Tibial artery (tissue), 4 donors: ENCODE measurements at places on chromosomes 2 and 18.

- peak; percentile 77 for DNase-seq
Measured at GRCh38 chr18:44737623-44738022, 56.9 kb downstream of the SETBP1 start.

DNA sequence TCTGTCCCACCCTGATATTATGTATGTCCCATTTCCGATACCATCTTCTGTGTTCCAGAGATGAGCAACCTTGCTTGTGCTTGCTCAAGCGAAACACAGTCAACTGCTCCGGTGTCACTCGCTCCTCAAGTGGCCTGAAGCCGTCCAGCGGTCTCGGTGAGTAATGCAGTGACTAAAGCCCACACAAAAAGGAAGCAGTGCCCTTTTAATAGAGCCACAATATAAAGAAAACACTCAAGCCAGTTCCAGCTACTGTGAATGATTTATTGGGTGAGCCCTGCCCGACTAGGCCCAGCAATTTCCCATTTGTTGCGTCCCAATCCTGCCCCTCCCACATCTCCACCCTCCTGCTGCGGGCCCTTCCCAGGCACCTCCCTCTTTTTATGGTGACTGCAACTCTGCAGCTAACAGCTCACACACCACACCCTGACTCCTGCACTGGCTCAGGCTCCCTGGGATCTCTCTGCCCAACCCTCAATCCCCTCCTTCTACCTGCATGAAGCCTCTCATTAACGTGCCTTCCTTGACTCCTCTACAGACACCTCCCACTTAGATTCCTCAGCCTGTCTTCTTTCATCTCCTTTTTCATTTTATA is 44.2 kb upstream of the DSC1 start:
- peak; percentile 84 for DNase-seq

DNA sequence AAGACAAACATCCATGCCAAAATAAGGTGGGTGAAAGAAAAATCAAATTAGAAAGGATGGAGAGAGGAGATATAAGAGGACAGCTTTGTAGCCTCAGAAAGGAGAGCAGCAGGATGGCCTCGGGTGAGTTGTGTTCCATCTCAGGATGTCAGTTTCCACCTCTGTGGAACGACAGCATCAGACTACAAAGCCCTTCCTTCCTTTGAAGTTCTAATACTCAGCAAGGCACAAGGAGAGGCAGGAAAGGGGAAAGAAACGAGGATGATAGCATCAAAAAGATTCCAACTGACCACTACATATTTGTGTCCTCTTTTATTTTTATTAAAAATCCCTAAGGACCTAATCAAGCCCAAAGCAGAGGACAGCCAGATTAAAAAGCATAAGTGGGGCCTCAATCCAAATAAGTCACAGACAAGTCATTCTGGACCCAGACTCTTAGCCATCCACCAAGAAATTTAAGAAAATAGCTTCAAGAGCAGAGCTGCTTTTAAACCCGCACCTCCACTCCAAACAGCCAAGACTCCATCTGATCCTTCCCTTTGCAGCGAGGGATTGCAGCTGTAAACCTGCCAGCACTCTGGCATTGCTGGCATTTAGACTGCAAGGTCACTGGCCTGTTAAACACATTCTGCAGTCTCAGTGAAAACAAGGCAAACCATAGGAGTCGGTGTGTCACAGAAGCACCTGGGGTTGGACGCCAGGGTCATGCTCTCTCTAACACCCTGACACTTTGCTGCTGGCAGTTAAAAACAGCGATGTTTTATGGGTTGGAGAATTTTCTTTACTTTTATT is 314.5 kb upstream of the CHAC2 start:
- DNase-seq = no peak

- DNase-seq = no peak
Measured at GRCh38 chr2:40488927-40489677, 37.2 kb upstream of the SLC8A1 start.

DNA sequence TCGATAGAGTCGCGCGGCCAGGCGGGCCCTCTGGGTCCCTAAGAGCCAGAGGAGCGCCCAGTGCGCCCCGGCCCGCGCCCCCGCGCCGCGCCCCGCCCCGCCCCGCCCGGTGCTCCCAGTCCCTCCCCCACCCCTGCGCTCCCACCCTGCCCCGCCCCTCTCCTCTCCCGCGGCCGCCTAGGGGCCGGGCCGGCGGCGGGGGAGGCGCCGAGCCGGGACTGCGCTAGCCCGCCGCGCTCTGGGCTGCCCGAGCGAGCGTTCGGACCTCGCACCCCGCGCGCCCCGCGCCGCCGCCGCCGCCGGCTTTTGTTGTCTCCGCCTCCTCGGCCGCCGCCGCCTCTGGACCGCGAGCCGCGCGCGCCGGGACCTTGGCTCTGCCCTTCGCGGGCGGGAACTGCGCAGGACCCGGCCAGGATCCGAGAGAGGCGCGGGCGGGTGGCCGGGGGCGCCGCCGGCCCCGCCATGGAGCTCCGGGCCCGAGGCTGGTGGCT is at the start of gene GPC1:
Gene GPC1 (plus strand): TSS at position 207 of the 491 bp plus-strand sequence. CDS start 256 bp downstream, at position 463.
- peak; percentile 87 for DNase-seq

DNA sequence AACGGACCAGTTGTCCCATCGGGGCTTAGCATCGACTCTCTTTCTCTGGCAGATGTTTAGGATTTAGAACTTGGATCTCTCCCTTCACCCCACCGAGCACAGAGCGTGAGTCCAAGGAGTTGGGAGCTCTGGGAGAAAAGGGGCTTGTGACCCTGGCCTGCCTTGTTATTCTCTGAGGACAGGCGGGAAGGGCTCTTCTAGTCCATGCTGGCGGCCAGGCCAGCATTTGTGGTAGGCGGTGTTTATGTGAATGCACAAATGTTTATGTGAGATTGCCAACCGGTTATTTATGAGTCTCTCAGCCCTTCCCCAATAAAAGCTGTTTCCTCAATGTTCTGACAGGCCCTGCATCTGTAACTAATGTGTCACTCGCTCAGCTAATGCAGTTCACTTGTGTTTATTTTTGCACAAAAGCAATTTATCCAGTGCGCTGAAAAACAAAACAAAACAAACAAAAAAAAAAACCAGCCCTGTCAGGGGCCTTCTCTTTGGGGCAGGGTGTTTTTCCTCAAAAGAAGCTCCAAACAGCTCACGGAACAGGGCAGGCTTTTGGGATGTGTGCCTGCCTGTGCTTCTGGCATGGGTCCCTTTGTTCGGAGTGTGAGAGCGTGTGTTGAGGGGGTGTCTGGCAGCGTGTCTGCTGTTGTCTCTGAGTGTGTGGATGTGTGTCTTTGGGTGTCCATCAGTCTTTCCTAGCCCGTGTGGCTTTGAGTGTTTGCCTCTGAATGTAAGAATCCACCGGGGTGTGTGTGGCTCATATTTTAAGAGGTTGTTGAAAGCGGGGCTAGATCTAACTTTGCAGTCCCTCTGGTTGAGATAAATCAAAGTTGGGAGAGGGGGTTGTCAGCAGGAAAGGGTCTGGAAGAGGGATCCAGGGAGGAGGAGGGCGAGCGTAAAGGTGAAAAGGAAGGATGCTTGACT is 52.8 kb upstream of the HAAO start:
- no peak for DNase-seq

- no peak for DNase-seq
Measured at GRCh38 chr2:105576050-105576439, 168.7 kb upstream of the NCK2 start.

- no peak for DNase-seq
Measured at GRCh38 chr2:217077831-217078407, 218.1 kb upstream of the TNP1 start.

GRCh38 chr2:186724736-186725135 is 30.9 kb downstream of the FAM171B start:
- no peak for DNase-seq

- no peak for DNase-seq
Measured at GRCh38 chr2:96737831-96738230, 2.0 kb downstream of the LMAN2L start.

GRCh38 chr2:218823196-218823855 is 8.3 kb downstream of the PRKAG3 start:
- no peak for DNase-seq

DNA sequence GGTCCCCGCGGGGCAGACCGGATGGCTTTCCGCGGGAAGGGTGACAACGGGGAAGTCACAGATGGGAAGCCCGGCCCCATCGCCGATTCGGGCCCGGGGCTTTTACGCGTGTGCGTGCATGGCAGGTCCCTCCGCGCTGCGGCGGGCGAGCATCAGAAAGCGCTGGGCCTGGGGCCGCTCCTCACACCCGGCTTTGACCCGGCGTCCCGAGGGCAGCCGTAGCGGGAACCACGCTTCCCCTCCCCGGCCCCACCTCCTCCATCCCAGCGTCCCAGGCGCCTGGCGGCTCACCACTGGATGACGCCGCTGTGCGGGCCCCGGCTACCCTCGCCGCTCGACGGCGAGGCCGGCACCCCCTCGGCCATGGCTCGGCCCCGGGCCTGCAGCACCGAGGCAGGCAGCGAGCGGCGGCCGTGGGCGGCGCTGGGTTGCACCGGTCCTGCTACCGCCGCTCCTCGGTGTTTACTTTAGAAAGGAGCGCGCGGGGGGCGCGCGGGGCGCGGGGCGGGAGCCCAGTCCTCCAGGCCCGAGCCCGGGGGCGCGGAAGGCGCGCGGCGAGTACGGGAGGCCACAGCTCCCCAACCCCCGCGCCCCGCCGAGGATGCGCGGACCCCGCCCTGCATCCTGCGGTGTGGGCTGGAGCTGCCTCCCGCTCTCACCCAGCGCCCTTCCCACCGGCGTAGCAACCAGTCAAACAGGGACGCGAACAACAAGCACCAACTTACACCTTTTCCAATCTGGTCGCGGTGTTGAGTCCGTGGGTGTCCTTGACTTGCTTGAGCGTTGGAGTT is 806 bp downstream of the RFX8 start:
- peak; percentile 36 for DNase-seq

DNA sequence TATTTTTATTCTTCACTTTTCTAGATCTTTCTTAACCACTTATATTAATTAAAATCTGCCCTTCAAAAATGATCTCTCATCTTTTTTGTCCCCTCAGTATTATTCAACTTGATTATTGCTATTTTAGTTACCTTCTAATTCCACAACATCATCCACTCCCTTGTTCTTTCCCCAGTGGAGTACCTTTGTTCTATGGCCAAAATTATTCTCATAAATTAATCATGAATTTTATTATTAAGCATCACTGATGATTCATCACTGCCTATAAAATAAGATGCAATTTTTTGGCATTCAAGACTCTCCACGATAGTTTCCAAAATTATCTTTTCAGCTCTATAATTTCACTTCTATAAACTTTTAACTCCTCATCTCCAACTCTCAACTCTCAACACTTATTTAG is 505.7 kb downstream of the SPAG16 start:
- no peak for DNase-seq

DNA sequence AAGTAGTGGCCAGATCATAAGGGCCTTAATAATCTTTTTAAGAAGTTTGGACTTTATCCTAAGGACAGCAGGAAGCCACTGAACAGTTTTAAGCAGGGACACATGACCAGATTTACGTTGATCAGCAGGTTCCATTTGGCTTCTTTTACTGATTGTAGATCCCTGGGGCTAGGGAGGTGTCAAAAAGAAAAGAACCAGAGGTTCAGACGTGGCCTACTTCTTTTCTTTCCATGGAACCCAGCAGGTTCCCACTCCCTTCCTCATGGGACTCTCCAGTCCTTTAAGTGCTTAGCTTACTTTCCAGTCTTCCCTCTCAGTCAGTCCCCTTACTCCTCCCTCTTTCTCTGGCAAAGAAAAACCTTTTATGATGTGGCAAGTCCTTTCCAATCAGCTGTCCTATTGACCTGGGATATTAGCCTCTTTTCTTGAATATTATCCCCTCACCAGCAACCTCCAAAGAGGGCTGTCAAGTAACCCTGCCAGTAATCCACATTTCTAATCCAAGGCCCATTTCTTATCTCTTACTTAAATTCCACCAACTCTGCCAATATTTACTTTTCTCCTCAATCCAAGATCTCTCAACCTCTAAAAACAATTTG is 33.5 kb downstream of the NHEJ1 start:
- DNase-seq = no peak

- DNase-seq = no peak
Measured at GRCh38 chr2:43585708-43586107, 10.1 kb downstream of the THADA start.

- no peak for DNase-seq
Measured at GRCh38 chr2:84805250-84805958, 75.5 kb downstream of the TRABD2A start.

- no peak for DNase-seq
Measured at GRCh38 chr2:119574108-119574815, 30.0 kb downstream of the CFAP221 start.

GRCh38 chr18:66616523-66616983 is 12.7 kb upstream of the CDH19 start:
- no peak for DNase-seq

- DNase-seq = peak; percentile 83
Measured at GRCh38 chr2:239151201-239152131, 249.4 kb downstream of the HDAC4 start.

DNA sequence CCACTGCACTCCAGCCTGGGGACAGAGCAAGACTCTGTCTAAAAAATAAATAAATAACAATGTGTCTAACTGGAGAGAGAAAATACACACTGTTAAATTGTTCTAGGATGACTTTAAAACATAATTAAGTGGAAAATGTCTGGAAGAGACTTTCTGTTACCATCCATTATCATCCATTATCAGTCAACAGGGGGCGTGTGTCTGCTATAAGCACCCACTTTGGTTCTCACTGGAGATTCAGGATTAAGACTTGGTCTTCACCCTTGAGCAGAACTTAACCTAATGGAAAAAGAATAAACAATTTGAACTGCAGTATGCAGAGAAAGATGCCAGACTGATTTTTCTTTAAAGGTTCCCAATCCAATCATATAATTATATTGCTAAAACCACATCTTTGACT is 999.8 kb upstream of the GYPC start:
- DNase-seq = no peak

- no peak for DNase-seq
Measured at GRCh38 chr2:221569871-221570270, 2.2 kb downstream of the EPHA4 start.

- no peak for DNase-seq
Measured at GRCh38 chr18:79789091-79789891, 8.4 kb upstream of the KCNG2 start.

DNA sequence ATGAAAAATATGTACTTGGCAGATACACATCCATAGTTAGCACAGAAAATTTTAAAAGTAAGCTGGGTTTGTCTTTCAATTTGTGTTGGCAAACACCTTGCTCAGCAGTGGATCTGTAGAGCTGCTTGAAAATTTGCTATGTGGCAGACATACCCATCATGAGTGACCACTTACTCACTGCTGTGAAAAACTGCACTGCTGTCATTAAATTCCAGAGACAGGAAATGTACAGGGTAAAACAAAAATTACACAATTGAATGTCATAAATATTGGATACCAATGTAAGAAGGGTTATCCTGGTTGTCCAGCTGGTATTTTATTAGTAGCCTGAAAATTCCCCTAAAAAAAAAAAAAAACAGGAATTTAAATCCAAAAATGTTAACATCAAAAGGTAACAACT is 24.5 kb downstream of the NIF3L1 start:
- no peak for DNase-seq

DNA sequence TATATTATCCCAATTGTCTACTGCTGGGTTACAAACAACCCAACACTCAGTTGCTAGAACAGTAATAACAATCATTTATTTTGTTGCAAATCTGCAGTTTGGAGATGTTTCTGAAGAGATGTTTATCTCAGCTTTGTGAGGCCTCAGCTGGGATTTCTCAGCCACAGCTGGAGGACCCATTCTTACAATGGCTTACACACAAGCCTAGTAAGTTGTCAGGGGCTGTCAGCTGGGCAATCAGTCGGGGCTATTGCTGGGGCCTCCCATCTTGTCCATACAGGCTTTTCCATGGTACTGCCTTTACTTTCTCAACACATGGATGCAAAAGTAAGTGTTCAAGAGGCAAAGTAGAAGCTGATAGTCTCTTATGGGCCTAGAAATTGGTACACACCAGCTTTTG is 491.7 kb upstream of the NXPH2 start:
- no peak for DNase-seq
